Vagina (tissue), 2 donors: ENCODE measurements at places on chromosomes 1 and 21.

DNA sequence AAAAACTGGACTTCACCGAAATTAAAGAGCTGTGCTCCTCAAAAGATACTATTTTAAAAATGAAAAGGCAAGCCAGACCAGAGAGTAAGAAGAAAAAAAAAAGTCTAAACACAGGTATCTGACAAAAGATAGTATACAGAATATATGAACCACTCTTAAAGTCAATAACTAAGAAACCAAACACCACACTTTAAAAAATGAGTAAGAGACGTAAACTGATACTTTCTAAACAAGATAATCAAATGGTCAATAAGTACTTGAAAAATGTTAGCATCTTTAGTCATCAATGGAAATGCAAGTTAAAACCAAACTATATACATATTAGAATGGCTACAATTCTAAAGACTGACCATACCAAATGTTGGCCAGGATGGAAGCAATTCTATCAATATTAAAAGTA, 77.6 kb downstream of the EVI5 start:
- DNase-seq = no peak

- no peak for DNase-seq
Observed at GRCh38 chr21:33403786-33404585, 773 bp downstream of the IFNGR2 start.

DNA sequence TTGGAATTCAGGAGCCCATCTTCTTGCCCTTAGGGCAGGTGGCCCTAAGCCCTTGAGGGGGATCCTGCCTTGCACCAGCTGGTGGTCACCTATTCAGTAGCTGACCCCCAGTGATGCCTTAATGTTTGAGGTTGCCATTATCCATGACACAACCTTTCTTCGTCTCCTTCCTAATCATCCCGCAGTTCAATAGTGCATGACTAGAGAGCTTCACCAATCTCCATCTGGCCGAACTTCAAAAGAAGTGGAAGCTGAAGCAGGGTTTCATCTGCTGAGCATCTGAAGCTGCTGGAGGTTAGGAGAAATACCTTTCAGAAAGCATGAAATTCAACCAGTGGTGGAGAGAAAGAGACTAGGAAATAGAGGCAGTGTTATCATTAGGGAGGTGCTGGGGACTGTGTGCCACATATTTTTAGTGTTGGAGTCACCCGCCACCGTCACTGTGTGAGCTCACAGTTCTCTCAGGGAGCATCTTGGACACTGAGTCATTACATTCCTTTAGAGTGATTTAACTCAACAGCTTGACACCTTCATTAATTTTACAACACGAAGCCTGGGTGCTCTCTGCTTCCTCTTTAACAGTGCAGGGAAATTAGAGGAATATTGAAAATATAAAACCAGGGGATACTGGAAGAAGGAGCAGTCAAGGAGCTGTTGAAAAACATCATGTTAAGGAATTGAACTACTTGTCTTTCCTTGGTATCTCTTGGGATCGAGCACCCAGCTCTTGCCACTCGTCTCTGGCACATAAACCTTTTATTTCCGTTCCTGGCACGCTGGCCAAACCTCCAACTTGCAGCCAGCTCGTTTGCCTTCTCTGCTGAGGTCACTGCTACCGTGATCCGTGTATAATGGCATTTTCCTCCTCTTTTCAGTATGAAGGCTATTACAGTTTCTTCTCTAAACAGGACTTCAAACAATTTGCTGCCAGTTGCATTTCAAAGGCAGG, 53.6 kb downstream of the PEX14 start:
- DNase-seq = no peak

- DNase-seq = no peak
Observed at GRCh38 chr1:156409439-156409838, 40.4 kb downstream of the RHBG start.

GRCh38 chr1:51274676-51275075, 38.6 kb downstream of the RNF11 start:
- no peak for DNase-seq

GRCh38 chr1:199691540-199691939, 336.0 kb upstream of the NR5A2 start:
- DNase-seq = no peak

DNA sequence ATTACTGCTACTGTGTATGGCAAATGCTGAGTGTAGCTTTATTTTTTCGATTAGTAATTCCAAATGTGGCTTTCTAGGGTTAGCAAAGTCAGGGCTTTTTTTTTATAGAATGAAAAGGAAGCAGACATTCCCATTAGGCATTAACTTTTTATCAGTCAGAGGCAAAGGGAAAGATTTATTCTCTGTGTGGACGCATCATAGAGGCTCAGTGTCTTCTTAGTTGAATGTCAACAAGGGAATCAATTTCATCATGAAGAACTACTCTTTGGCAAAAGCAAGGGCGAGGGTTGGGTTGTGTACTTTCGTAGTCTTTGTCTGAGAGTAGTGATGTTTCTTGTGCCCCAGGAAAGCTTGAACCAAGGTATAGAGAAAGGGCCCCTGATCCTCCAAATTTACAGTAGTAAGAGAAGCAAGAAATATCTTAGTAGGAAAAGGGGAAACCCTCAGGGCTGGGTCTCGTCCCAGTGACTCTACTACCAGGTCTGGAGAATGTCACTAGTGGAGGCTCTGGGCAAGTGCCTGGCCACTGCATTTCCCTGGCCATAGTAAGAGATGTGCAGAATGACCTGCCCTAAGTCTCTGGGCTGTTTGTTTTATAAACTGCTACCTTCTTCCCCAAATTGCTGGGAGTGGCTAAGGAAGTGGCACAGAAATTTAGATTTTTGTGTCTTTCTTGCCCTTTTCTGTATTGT, 30.0 kb upstream of the MACF1 start:
- DNase-seq = no peak

DNA sequence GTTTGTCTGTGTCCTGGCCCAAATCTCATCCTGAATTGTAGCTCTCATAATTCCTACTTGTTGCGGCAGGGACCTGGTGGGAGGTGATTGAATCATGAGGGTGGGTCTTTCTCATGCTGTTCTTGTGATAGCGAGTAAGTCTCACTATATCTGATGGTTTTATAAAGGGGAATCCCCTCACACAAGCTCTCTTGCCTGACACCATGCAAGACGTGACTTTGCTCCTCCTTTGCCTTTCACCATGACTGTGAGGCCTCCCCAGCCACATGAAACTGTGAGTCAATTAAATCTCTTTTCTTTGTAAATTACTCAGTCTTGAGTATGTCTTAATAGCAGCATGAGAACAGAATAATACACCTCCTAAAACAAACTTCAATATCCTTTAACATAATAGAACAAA, 1065.6 kb downstream of the PLA2G4A start:
- no peak for DNase-seq

- no peak for DNase-seq
Observed at GRCh38 chr1:175186433-175187160, 6.0 kb downstream of the KIAA0040 start.

GRCh38 chr1:25695090-25695770, 78.6 kb downstream of the MAN1C1 start:
- peak; percentile 95 for DNase-seq

DNA sequence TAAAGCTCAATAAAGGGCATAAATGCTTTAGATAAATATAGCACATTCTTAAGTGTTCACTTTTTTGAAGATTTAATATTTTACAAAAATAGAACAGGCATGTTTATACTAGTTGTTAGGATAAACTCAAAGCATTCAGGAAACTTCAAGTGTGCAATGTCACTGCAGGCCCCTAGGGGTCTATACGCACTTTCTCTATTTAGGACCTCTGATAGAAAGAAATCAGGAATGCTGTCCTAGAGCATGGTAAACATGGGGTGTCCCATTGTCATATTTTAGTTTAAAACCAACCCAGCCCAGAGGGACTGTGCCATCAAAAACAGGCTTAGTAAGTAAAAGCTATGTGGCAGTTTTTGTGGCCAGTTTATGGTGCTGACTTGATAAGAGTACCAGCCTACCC, 102.2 kb downstream of the BARHL2 start:
- no peak for DNase-seq

DNA sequence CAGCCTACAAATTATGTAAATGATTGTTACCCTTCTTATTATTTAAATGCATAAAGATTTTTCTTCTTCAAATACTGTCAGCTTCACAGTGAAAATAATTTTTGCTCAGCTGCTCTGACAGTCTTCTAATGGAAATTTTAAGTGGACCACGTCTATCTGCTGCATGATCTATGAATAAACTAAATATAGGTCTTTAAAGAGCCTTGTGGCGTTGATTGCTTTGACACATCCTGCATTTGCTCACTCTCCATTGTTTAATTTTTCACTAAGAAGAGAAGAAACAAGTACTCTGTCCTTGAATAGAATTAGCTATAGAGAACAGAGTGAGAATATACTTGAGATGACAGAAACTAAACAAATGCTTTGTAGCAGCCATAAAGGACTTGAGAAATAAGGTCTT, 826.1 kb downstream of the MRPL39 start:
- DNase-seq = no peak

DNA sequence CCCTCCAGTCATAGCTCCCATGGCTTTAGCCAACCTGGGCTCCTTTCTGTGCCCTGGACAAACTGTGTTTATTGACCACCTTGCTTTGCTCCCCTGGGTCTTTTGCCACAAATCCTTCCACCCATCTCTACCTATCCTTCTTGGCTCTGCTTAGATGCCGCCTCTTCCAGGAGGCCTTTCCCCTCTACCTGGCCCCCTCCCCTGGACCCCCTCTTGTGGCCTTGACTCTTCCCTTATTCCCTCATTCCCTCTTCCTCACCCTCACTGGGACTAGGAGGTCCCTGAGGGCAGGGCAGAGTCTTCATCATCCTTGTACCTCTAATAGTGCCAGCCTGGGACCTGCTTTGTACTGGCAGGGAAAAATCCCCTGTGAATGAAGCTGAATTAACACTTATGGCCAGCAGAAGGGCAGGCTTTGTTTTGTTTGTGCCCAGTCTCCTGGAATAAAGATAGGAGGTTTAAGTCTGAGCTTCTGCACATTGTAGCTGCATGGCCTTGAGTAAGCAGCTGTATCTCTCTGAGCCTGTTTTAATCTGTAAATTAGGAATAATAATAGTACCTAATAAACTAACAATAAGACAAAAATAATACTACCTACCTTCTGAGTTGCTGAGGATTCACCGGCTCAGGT, 13.7 kb downstream of the PTPRU start:
- no peak for DNase-seq

- DNase-seq = no peak
Observed at GRCh38 chr21:31252611-31253010, 91.5 kb downstream of the TIAM1 start.

DNA sequence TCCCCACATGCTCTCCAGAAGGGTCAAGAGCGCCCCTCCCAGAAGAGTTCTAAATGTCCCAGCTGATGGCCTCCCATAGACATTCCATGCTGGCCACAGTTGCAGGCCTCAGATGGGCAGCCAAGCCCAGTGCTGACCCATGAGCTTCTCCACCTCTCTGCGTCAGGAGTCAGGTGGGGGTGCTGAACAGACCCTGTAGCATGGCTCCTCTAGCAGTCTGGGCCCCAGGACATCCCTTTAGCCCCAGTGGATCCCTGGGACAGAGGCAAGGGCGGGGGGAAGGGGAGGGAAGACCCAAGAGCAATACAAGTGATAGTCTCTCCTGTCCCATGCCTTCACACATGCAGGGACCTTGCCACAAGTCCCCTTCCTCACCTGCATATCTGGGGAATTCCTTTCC, 56.7 kb downstream of the LRRN2 start:
- no peak for DNase-seq

GRCh38 chr1:43308635-43309404, 8.0 kb downstream of the TIE1 start:
- DNase-seq = no peak

DNA sequence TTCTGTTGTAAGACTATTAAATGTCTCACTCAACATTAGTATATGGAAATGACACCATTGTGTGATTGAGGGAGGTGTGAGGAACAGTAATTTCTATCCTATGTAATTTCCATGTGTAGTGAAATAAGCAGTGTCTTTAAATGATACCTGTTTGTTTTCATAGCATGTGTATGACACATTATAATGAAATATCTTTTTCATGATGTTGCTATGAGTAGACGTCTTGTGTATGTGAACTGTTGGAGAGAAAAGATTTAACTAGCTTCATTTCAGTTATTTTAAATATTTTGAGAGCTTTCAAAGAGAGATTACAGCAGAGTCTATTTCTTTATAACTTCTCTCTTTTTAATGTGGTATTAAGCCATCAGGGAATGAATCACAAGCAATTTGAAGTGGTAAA, 71.5 kb upstream of the QSOX1 start:
- DNase-seq = no peak

DNA sequence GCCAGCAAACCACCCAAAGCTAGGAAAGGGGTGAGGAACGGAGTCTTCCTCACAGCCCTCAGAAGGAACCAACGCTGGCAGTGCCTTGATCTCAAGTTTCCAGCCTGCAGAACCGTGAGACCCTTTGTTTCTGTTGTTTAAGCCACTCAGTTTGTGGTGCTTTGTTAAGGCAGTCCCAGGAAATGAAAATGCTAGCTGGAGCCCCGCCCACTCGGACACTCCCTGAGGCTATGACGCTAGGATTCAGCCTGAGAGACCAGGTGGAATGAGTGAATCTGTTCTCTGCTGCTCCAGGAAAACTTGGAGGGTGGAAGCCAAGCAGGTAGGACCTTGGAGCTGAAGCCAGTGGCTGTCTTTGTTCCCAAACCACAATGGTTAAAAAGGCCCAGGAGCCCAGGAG, 196.5 kb upstream of the POU3F1 start:
- no peak for DNase-seq

- no peak for DNase-seq
Observed at GRCh38 chr1:225691377-225691776, 38.5 kb upstream of the ENAH start.

DNA sequence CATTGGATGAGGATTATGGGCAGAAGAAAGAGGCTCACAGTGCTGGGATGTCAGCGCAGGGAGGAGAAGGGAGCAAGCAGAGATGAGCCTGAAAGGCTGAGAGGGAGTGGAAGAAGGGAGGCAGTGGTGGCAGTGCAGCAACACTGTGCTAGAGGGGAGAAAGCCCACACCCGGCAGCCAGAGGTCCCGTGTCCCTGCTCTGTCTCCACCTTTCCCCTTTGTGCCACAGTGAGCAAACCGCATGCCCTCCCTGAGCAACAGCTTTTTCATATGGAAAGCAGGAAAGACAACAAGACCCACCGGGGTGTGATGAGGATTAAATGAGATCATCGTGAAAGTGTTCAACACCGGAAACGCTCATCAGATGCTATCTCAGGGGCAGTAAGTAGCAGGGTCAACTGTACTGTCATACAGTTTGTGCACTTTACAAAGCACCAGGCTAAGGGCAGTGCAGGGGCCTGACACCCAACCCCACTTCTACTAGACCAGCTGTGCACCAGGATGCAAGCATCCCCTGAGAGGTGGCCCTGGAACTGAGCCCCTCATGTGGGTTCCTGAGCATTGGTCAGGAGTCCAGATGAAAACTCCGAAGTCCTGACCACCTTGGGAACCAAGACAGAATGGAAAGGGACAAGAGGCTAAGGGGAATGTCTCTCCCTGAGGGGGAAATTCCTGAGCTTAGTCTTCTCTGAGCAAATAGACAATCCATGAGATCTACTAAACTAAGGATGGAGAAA, 9.1 kb downstream of the NHLH1 start:
- DNase-seq = peak; percentile 34

DNA sequence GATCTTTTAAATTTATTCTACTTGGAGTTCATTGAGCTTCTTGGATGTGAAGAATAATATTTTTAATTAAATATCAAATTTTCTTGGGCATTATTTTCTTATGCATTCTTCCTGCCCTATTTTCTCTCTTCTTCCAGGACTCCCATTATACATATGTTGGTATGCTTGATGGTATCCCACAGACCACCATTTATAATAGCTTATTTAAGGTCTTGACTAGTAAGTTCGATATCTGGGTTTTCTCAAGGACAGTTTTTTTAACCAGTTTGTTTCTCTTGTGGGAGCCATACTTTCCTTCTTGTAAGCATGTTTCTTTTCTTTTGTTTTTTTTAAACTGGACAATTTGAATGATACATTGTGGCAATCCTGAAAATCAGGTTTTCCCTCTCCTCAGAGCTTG, 15.4 kb upstream of the DDR2 start:
- no peak for DNase-seq
